NCI-H1436 (cell line): ENCODE measurements at places on chromosomes 13 and 19.

DNA sequence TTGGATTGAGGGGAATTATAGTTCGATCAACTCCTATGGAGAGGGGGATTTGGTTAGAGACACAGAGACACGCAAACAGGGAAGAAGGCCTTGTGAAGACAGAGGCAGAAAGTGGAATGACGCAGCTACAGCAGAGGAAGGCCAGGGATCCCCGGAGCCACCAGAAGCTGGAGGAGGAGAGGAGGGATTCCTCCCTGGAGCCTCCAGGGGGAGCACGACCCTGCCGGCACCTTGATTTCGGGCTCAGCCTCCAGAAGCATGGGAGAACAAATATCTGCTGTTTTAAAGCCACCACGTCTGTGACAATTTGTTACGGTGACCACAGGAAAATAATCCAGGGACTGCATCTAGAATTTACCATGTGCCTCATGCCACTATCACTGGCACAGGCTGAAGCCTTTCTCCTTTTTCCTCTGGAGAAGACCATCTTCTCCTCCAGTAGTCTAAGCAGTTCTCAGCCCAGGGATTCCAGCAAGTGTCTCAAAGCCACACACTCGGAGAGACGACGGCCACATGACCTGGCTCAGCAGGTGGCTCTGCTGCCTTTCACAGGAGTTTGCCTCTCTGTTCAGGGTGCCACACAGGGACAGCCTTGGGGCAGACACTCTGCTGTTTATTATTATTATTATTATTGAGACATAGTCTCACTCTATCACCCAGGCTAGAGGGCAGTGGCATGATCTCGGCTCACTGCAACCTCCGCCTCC, 39.9 kb upstream of the CCNE1 start:
- no peak for DNase-seq

- DNase-seq: no peak
Measured at GRCh38 chr19:54041969-54042606, 21.6 kb downstream of the VSTM1 start.

DNA sequence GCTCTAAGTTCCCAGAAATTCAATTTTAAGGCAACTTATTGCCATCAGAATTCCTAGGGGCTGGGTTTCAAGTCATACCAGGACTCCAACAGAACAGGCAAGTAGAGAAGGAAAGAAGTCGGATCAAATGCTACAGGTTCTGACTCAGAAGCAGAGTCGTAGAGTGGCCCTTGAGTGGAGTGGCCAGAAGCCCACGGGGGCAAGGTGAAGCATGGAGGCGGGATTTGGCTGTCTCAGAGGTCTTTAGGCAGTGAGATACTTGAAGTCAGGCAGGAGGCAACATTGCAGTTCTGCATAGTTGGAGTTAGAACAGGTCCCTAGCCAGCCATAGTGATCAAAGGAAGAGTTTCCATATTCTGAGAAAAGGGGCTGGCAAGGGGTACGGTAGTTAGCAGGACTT, 111.6 kb downstream of the NHLRC3 start:
- DNase-seq: no peak

- DNase-seq: peak; percentile 35
Measured at GRCh38 chr13:80276371-80277289, 64.3 kb downstream of the SPRY2 start.

- no peak for DNase-seq
Measured at GRCh38 chr19:33767898-33768413, 28.7 kb upstream of the KCTD15 start.

DNA sequence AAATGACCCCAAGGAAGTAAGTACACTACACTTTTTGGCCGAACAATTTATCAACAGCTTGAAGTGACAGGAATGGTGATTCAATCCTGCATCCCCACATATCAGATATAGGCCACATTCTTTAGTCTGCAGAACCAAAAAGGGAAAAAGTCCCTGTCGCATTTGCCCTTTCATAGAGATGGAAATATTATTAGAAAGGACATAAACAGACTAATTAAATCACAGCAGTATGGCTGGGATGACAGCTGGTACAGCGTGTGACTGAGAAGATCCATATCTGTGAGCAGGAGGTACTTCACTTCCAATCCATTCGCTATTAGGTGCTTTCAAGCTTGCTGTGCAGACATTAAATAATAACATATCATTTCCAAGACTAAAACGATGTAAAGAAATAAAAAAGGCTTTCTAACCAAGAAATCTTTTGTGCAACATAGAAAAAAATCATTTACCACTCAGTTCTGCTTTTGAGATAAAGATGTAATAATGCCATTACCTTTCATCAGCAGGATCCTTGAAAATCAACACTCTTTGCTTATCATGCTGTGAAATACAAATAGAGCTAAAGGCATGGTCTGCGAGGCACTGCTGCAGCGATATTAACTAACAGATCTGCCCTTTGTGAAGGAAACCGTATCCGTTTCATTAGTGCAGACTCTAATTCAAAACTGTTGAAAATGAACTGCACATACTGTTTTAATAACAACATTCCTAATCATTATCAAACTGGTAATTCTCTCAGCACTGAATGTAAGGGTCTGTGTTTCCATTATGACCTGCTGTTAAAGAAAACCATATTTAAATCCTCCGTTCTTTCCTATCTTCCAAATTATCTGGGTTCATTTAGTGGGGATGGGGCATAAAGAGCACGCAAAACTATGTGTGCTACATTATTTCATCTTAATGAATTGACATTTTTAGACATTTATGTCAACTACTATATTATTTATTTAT, 245.6 kb downstream of the DACH1 start:
- DNase-seq: no peak

DNA sequence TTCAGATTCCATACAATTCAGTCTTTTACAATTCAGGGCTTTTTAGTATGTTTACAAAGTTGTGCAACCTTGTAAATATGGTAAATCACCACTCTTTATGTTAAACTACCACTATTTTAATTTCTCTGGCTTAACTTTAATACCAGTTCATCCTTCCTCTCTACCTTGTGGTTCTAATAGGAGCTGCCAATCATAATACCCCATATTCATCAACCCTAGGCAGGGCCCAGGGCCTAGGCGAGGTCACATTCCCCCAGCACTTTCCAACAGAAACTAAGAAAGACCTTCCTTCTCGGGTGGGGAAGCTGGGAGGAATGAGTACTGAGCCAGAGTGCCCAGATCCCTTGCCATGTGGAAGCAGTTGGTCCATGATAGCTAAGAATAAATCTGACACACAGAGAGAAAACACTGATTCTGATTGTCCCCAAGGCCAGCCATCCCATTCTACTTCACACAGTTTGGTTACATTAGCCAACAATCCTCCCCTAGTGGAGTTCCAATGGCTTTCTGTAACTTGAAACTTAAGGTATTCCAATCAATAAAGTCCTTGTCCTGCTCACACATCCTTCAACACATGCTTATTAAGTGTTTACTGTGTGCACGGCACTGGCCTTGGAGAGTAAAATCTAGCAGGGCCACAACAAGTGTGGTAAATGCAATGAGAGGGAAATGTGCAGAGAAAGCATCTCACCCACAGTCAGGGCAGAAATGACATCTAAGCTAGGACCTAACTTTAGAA, 76.8 kb downstream of the NUFIP1 start:
- DNase-seq: no peak

DNA sequence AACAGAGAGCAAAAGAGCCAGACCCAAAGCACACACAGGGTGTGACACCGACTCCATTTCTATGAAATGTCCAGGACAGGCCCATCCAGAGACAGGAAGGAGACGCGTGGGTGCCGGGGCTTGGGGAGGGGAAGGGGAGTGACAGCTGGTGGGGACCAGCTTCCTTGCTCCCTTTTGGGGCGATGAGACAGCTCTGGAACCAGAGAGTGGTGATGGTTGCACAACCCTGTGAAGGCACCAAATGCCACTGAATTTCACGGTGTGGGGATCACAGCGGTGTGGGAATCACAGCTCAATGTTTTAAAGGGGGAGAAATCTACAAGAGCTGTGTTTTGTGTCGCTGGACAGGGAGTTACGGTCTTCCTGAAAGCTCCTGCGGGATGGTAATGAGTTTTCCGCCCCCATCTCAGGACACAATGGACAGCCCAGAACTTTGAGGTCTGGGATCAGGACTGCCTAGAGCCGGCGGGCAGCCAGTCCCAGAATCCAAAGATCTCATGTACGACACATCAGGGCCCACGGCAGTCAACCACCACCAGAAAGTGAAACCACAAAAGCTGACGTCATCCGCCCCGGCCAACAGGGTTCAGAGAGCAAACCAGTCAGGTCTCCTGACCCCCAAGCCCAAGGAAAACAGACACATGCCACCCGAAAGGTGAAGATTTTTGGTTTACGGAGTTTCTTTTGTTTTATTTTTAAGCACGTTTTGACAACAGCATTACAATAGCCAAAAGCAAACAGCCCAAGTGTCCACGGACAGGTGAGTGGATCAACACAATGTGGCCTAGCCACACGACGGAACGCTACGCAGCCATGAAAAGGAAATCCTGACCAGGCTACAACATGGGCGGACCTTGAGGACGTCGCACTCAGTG, 7.3 kb downstream of the SGTA start:
- DNase-seq: no peak

- DNase-seq: peak; percentile 80
Measured at GRCh38 chr19:40609561-40610395, 8.6 kb downstream of the LTBP4 start.

- DNase-seq: no peak
Measured at GRCh38 chr19:48881741-48882657, 9.8 kb downstream of the PPP1R15A start.

DNA sequence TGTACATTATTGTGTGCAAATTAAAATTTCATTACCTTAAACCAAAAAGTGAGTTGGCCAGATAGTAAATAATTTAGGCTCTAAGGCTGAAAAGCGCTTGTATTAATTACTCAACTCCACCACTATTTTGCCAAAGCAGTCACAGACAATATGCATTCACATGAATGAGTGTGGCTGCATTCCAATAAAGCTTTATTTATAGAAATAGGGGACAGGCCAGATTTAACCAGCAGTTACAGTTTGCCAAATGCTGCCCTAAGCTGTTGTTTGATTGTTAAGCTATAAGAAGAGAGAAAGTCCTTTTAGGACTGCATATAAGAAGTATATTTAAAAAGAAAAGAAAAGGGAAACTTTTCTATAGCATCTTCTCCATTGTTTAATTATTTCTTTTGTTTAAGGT, 342.6 kb downstream of the ITGBL1 start:
- no peak for DNase-seq

- no peak for DNase-seq
Measured at GRCh38 chr13:49213997-49214916, 5.9 kb upstream of the MLNR start.

GRCh38 chr13:41259875-41260501, 3.4 kb downstream of the MTRF1 start:
- no peak for DNase-seq

GRCh38 chr13:41622432-41623429, 165.4 kb downstream of the RGCC start:
- DNase-seq: no peak

GRCh38 chr13:19888799-19889198, 25.4 kb upstream of the ZMYM5 start:
- no peak for DNase-seq

GRCh38 chr13:28376604-28377003, 118.3 kb downstream of the FLT1 start:
- DNase-seq: no peak

GRCh38 chr13:88124142-88124541, 453.0 kb downstream of the SLITRK5 start:
- no peak for DNase-seq

DNA sequence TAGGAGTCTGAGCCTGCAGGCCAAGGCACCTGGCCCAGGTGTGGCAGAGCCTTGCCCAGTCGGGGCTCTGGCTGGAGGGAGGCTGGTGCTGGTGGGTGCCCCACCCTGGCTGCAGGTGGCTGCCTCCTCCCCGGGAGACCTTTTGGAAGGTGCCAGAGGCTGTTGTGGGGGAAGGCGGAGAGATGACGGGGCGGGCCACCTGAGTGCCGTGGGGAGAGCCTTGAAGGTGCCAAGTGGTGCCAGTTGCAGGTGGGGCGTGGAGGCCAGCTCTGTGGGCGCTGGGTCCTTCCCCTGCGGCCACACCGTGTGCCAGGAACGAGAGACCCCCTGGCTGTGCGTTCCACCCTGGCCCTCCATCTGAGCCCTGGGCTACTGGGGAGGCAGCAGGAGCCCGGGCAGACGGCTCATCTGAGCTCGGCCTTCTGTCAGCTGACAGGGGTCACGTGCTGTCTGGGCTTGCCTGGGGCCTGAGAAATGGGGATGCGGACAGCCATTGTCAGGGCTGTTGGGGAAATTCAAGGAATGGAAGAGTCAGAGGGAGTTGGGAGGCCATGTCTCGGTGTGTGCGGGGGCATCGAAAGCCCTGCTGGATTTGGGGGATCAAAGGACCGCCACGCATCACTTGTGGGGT, 20.9 kb downstream of the CEBPA start:
- no peak for DNase-seq

DNA sequence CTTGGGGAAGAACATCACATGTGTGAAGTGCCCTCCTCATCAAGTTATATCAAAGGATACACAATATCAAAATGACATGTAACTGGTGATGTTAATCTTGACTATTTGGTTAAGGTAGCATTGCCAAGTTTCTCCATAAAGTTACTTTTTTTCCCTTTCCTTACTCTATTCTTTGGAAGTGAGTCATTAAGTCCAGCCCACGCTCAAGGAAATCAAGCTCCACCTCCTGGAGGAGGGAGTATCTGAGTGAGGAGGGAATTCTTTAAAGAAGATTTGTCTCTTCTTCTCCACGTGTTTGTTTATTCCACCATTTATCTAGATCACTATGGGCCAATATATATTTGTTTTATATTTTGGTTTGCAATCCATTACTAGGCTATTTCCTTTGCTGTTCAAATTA, 33.6 kb upstream of the FNDC3A start:
- no peak for DNase-seq

DNA sequence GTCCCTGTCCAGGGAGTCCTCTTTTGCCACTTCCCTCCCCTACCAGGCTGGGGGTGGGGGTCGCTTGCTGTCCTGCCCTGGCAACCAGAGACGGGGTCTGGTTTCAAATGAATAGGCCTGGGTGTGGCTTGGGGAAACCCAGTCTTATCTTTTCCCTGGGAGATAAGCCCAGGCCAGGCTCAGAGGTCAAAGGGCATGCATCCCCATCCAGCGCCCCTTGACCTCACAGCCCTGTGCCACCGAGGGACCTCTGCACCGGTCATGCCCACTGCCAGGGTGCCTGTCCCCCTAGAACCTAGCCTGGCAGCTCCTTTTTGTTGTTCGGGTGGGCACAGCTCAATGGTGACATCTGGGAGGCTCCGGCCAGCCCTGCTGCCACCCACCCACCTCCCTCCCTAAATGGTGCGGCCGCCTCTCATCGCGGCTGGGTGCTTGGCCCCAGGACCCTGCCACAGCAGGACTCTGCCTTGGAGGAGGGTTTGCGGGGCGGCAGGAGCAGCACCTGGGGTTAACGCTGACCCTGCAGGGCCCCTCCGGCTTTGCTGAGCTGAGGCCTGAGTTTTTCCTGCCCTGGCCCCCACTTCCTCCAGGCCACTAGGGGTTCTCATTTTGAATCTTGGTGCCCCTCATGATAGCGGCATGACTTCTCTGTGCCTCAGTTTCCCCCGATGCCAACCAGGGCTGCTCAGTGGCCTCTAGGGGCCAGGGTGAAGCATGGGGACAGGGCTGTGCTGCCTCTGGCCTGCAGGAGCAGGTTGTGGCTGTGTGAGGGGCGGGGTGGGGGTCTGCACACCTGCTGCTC, 2.9 kb upstream of the CERS1 start:
- DNase-seq: no peak
